ENCODE measurements at places on chromosomes 3 and 15.
A peak's percentile ranks its signal among the peaks of the same experiment; 100 is the strongest.

DNA sequence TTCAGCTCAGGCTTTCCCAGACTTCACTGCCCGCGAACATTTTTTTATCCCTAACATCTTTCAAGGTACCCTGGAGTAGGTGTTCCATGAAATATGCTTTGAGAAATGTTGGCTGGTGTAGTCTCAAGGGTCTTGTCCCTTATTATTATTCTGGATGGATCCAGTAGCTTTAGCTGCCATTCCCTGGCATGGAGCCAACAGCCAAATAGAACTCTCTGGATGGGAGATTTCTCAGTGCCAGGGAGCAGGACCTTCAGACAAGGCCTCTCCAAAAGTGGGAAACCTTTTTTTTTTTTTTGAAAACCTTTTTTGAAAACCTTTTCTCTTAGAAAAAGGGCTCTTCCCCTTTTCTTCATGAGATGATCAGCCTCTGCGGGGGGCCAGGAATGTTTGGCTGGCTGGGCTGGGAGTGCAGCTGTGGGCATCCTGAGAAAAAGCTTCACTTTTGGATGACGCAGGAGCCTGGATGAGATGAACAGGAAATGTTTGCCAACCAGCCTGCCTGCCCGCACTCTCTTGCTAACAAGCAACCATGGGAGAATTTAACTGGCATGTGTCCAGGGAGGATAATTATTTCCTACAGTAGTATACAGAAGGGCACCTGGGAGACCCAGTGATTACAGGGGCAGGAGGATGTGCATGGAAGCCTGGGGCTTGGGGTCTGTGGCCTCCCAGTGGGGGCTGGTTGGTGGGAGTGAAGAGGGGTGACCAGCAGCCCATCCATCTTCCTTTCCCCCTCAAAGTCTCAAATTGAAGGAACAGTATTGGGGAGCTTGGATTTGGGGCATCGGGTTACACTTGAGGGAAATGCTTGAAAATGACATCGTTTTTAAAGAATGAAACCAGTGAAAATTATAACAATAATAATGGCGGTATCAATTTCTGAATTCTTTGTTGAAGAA is 109.1 kb upstream of the LRIG1 start:
- no peak for DNase-seq

- DNase-seq, result no peak
Measured at GRCh38 chr15:88470625-88471372, 3.3 kb downstream of the MRPS11 start.

GRCh38 chr3:23004971-23005370 is 198.2 kb upstream of the UBE2E2 start:
- DNase-seq, result no peak

DNA sequence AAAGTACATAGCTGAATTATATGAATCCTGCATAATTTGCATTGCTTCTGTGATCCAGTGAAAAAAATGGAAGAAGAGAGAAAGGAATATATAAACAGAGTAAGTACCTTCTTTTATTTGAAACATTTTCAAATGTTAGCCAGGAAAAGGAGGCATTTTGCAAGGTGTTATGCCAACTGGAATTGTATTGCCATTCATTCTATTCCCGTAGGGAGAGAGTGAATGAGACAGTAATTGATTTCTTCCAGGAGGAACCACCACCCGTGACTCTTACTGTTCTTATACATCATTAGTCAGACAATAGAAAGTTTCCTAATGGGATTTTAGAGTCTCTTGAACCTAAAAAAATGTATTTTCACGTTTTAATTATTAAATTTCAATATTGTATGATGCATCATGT is 324.1 kb upstream of the ALCAM start:
- no peak for DNase-seq

GRCh38 chr3:98964784-98965183 is 63.3 kb upstream of the DCBLD2 start:
- DNase-seq, result no peak

DNA sequence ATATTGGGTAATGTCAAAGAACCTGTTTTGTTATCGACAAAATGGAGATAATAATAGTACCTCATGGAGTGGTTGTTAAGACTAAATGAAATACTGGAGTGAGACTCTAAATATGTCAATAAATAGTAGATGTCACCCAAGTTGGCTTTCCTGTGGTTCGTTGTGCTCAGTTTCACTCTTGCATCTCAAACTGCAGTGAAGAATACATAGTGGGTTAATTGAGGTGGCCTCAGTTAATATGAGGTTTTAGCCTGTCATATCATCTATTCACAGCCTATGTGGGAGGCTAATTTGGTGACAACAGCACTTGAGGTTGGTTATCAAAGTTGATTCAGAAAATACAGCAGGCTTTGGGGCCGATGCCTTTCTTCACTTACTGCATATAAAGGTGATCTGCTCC is 485.5 kb upstream of the SUCLG2 start:
- DNase-seq, result no peak

DNA sequence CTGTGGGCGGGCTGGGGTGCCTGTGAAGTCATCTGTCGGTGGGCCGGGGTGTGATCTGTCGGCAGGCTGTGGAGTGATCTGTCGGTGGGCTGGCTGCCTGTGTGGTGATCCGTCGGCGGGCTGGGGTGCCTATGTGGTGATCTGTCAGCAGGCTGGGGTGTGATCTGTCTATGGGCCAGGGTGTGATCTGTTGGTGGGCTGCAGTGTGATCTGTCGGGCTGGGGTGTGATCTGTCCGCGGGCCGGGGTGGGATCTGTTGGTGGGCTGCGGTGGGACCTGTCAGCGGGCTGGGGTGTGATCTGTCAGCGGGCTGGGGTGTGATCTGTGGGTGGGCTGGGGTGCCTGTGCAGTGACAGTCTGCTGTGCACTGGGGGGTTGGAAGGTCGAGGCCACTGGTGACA is 204.5 kb downstream of the XXYLT1 start:
- DNase-seq, result no peak

DNA sequence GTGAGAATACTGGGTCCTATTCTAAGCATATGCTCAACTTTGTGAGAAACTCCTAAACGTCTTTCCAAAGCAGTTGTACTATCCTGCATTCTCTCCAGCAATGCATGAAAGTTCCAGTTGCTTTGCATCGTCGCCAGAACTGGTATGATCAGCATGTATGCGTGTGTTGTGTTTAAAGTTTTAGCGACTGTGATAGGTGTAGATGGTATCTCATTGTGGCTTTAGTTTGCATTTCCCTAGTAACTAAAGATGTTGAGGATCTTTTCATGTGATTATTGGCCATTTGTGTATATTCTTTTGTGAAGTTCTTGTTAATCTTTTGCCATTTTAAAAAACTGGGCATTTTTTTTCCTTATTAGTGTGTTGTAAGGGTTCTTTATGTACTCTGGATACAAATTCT is 115.1 kb downstream of the SPATA16 start:
- DNase-seq, result no peak

- DNase-seq, result no peak
Measured at GRCh38 chr3:126481808-126482502, 6.3 kb upstream of the ZXDC start.

DNA sequence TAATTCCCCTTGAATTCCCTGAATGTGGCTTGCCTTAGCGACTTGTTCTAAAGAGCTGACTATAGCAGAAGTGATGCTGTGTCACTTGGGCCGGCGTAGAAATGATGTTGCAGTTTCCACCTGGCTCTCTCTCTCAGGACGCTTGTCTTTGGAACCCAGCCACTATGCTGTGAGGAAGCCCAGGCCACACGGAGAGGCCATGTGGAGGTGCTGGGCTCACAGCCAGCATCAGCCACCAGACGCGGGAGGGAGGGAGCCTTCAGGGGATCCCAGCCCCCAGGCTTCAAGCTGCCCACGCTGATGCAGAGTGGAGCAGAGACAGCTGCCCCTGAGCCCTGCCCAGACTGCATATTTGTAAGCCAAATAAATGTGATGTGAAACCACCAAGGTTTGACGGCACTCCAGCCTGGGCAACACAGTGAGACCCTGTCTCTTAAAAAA is 18.6 kb downstream of the RNU5B-1 start:
- DNase-seq, result no peak

- no peak for DNase-seq
Measured at GRCh38 chr15:47609693-47610092, 107.6 kb upstream of the SEMA6D start.

GRCh38 chr3:119831022-119831421 is 49.1 kb downstream of the NR1I2 start:
- no peak for DNase-seq

DNA sequence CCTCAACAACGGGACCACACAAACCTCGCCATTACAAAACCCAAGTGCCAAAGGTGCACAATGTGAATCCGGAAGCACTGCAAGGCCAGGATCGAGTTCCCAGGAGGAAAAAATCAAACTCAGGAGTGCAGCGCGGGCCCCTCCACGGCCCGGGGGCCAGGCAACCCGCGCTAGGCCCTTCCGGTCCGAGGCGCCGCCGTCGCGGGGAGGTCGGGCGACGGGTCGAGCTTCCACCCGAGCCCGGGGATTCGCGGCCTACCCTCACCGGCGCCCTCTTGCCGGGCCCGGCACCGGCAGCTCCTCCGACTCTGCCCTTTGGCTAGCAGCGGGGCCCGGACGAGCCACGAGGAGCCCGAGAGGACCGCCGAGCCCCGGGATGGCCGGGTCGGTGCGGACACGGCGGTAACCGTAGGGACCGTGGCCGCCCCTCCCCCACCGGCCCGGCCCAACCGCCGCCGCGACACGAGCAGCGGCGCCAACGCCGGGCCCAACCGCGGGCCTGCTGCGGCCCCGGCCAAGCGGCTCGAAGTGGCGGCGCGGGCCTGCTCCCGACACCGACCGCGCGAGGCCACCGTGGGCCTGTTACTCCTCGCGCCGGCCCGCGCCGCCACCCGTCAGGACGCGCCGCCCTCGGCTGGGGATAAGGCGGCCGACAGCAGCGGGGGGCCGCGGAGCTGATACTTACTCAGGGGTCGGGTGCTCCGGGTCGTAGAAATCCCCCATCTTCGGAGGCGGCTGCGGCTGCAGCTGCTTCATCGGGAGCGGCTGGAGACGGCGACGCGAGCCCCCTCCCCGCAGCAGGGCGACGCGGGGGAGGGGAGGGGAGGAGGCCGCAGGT is 525 bp downstream of the SETD2 start:
- peak; percentile 22 for DNase-seq

Measured in C1 segment of cervical spinal cord (tissue), 14 donors.